ENCODE measurements at places on chromosomes 4 and X. TPM values are rescaled to one million over a fixed set of nuclear protein-coding genes. Genes with fewer than 3 reads are reported as not detected.

NDP gene
- total RNA-seq, result 0.28 TPM

TCEAL3 gene
- total RNA-seq, result 13.1 TPM

FAM13A gene
- total RNA-seq, result 25.3 TPM

CT47B1 gene
- not detected for total RNA-seq

FAT4 gene
- total RNA-seq, result 37.5 TPM

GRCh38 chr4:28358606-28359005, 1498.0 kb downstream of the STIM2 start:
- DNase-seq, result no peak

DNA sequence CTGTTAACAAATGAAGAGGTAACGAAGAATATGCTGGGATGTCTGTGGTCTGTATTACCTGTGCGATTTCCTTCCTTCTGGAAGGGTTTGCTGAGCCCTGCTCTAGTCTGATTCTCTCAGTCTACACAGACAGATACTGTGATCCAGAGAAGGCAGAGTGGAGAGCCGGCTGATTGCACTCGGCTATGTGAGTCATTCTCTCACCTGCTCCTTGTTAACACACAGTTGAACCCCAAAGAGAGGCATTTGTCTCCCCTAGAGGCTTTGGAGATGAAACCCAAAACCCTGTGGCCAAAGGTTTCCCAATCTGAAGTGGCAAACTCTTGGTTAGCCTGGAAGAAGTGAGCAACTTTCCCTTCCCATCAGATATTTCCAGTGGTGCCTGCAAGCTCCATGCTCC, 78.1 kb upstream of the GPC4 start:
- no peak for DNase-seq

DNA sequence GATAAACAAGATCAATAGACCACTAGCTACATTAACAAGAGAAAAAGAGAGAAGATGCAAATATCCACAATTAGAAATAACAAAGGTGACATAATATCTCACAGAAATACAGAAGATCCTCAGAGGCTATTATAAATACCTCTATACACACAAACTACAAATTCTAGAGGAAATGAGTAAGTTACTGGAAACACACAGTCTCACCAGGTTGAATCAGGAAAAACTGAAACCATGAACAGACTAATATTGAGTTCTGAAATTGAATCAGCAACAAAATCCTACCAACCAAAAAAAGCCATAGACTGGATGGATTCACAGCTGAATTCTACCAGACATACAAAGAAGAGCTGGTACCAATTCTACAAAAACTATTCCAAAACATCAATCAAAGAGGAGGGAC, 211.8 kb upstream of the CPEB2 start:
- no peak for DNase-seq

DNA sequence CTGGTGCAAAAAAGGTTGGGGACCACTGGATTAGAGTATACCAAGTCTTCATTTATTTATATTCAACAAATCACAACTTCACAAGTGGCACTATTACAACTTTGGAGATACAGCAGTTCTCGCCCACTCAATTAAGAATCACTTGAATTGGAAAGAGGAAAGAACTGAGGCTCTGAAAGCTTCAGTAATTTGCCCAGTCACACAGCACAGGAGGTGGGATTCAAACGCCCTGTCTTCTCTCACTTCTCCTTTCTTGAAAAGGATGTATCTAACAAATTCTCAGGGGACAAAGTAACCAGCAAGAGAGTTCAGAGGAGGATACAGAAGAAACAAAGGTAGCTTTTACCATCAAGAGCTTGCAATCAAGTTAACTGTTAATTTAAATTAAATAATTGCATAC, 12.4 kb downstream of the SMIM14 start:
- DNase-seq, result no peak

GRCh38 chr4:101127176-101127790, 220.0 kb downstream of the PPP3CA start:
- no peak for DNase-seq

DNA sequence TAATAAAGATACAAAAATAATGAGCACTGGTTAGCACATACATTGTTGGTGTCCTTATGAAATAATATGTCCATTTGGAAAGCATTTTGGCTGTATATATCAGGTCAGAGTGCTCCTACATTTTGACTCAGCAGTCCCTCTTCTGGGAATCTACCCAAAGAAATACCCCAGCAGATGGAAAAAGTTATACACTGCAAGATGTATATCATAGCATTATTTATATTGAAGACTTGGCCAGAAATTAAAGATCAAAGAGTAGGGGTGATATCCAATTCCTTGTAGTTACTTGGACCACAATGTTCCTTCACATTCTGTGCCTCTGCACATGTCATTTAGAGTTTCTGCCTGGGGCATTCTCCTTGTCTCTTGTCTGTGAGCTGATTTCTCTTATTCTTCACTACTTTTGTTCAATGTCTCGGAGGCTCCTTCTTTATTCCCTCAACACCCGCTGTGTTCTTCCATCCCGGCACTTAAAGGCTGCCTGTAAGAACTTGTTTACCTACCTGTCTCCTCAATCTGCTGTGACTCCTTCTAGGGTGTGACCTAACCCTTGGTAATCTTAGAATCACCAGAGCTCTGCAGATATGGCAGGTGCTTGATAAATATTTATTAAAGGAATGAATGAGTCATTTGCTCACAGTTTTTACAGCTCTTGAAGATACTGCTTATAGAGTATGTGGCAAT, 3.1 kb upstream of the TSPAN5 start:
- DNase-seq, result peak; percentile 58

- DNase-seq, result no peak
Measured at GRCh38 chrX:124925681-124926080, 394.0 kb upstream of the TEX13C start.

- DNase-seq, result no peak
Measured at GRCh38 chr4:15507679-15508078, 38.0 kb downstream of the CC2D2A start.

DNA sequence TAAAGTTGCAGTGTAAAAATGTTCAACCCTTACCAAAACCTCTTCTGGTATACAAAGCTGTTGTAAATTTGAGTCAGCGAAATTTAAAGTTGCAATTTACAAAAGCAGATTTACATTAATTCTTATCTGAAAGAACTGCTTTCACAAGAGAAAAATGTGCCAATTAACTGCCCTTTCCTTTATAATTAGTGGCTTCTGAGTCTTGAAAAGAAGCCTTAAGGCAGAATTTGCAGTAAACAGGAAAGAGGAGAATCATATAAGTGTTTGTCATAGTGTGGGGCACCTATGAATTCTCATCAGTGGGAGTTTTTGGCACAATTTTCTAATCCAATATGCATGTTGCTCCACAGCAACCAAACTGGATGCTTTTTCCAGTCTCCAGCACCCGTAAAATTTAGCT, 125.3 kb upstream of the GABRG1 start:
- no peak for DNase-seq

GRCh38 chr4:187424636-187425035, 570.9 kb upstream of the ZFP42 start:
- no peak for DNase-seq

DNA sequence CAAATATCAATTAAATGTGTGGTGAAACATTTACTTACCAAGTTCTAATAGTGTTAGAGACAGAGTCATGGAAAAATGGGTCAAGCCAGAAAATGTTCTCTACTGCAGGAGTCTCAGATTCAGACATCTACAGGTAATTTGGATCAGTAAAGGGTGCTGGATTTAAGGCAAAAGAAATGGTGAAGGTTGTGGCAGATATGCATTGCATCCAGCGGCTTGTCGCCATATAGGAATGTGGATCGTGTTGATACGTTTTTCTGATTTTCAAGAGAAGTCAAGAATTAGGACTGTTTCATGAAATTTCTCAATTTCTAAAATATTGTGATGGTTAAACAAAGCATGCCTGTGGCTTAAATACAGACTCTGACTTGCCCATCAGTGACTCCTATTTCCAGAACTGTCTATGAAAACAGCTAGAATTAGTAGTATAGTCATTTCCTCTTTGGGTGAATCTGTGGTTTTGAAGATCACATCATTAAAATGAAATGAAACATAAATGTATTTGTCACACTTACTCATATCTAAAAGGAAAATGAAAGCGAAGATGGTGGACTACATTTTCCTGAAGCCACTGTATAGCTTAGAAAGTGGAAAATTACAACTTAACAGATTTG, 110.1 kb upstream of the VEGFC start:
- peak; percentile 95 for DNase-seq

GRCh38 chrX:43592597-43592996, 63.5 kb upstream of the MAOA start:
- DNase-seq, result no peak
